ENCODE measurements at places on chromosomes 7 and 10.

DNA sequence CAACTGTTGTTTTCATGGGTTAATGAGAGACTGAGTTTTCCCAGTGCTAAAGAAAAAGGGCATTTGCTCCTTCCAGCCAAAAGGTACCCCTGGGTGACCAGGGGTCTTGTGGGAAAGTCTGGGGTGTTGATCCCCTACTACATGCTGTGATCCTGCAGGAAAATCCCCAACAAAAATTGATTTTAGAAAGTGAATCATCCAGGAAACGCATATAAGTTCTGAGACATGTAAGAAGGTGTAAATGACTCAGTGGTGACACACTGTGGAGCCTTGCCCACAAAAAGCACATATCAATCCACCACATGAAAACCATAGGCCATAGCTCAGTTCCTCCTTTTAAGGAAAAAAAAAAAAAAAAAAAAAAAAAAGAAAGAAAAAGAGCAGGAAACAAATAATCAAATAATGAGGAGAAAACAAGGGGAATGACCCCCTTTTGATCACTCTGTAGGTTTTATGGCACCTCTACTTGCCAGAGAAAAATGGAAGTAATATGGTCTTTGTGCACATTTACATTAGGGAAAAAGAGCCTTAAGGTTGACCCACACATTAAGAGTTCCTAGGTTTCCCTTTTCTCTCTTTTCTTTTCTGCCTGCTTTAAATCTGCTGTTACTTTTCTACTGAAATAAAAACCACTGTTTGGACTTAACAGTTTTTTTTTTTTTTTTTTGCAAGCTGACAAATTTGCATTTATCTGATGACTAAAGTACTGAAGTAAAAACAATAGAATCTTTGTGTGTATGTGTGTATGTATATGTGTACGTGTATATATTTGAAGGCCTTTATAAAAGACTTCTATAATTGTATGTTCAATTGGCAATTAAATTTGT is 386.0 kb downstream of the KIF20B start:
- H3K27me3 ChIP-seq = no peaks in the 10 kb centered on the region
- H3K4me1 ChIP-seq = no peaks in the 10 kb centered on the region
- no peak overlapping the region for H3K4me3 ChIP-seq
- no peak for DNase-seq
- no peaks in the 10 kb centered on the region for H3K36me3 ChIP-seq

GRCh38 chr7:19567011-19567410 is 141.8 kb downstream of the POLR1F start:
- H3K4me1 ChIP-seq = no peaks in the 10 kb centered on the region
- no peaks in the 10 kb centered on the region for H3K27me3 ChIP-seq
- H3K36me3 ChIP-seq = no peaks in the 10 kb centered on the region
- DNase-seq = no peak
- H3K27ac ChIP-seq = no peak overlapping the region

DNA sequence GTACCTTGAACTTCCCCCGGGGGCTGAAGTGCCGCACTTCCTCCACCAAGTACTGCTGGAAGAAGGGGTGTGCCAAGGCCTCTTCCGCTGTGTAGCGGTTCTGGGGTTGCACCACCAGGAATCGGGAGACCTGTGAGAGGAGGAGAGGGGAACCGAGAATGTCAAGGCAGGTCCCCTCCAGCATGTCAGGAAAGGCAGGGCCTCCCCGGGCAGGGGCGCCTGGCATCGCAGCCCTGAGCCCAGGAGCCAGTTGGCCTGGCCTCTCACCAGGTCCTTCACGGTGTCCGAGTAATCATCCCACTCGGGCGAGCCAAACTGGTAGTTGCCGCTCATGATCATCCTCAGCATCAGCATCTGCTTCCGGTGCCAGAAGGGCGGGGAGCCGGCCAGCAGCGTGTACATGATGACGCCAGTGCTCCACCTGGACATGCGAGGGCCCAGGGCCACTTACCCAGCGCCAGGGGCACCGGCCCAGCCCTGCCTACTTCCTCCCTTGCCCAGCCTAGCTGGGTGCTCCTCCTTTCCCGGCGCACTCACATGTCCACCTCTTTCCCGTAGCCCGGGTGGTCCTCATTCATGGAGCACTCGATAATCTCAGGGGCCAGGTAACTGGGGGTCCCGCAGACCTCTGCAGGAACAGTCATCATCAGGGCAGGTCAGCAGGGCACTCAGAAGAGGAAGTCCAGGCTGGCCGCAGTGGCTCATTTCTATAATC is 11.0 kb downstream of the PHKG1 start:
- DNase-seq = no peak
- H3K36me3 ChIP-seq = no peaks in the 10 kb centered on the region
- H3K27ac ChIP-seq = no peak overlapping the region
- no peaks in the 10 kb centered on the region for H3K27me3 ChIP-seq
- peaks cover 3% of the 10 kb centered on the region for H3K4me1 ChIP-seq

- no peak for DNase-seq
- no peaks in the 10 kb centered on the region for H3K27me3 ChIP-seq
- no peak overlapping the region for H3K27ac ChIP-seq
- no peak overlapping the region for H3K4me3 ChIP-seq
- no peaks in the 10 kb centered on the region for H3K36me3 ChIP-seq
Observed at GRCh38 chr7:1887251-1887650, 217.2 kb downstream of the ELFN1 start.

DNA sequence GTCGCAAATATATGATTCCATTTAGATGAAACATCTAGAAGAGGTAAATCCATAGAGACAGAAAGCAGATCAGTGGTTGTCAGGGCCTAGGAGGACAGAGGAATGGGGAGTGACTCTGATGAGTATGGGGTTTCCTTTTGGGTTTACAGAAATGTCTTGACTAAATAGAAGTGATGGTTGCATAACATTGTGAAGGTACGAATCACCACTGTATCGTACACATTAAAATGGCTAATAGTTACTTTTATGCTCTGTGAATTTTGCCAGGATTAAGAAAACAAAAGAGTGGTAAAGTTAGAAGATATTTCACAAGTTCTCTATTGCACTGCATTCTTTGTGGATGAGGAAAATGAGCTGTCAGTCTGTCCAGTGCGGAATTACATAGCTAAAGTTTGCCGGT is 407.4 kb downstream of the KCNMA1 start:
- no peak overlapping the region for H3K27ac ChIP-seq
- H3K4me1 ChIP-seq = peaks cover 11% of the 10 kb centered on the region
- no peaks in the 10 kb centered on the region for H3K27me3 ChIP-seq
- H3K36me3 ChIP-seq = no peaks in the 10 kb centered on the region
- no peak for DNase-seq

DNA sequence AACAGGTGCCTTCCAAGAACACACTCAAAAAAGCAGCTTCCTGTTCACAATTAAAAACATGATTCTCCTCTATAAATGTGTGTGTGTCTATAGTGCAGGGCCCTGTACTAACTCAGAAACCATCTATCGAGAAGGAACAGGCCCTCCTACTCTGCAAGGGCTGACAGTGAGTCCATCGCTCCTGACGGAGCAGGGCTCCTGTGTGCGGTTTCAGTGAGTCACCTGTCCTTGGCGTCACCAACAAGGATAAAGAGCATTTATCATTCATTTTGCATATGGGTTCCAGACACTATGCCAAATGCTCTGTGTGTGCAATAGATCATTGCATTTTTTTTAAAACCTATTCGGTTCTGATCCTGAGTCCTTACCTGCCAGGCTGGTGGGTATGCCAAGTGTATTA is 63.7 kb downstream of the TACC2 start:
- no peak overlapping the region for H3K4me3 ChIP-seq
- no peaks in the 10 kb centered on the region for H3K36me3 ChIP-seq
- no peak overlapping the region for H3K27ac ChIP-seq
- no peaks in the 10 kb centered on the region for H3K27me3 ChIP-seq
- DNase-seq = no peak
- no peaks in the 10 kb centered on the region for H3K4me1 ChIP-seq

GRCh38 chr7:31335884-31336201 is 4.7 kb downstream of the NEUROD6 start:
- no peaks in the 10 kb centered on the region for H3K27me3 ChIP-seq
- H3K36me3 ChIP-seq = no peaks in the 10 kb centered on the region
- H3K27ac ChIP-seq = no peak overlapping the region
- H3K4me1 ChIP-seq = no peaks in the 10 kb centered on the region
